ENCODE measurements at places on chromosomes 13 and 19. TPM values are rescaled to one million over a fixed set of nuclear protein-coding genes. Genes with fewer than 3 reads are reported as not detected.

Gene PEG3
- not detected for polyA plus RNA-seq

Gene SYT3
- polyA plus RNA-seq: not detected

Gene ZNF761
- polyA plus RNA-seq: 8.7 TPM

- DNase-seq: no peak
- H3K36me3 ChIP-seq: no peaks in the 10 kb centered on the region
- no peaks in the 10 kb centered on the region for H3K4me1 ChIP-seq
- no peaks in the 10 kb centered on the region for H3K27me3 ChIP-seq
Measured at GRCh38 chr13:84263354-84264069, 381.2 kb upstream of the SLITRK1 start.

DNA sequence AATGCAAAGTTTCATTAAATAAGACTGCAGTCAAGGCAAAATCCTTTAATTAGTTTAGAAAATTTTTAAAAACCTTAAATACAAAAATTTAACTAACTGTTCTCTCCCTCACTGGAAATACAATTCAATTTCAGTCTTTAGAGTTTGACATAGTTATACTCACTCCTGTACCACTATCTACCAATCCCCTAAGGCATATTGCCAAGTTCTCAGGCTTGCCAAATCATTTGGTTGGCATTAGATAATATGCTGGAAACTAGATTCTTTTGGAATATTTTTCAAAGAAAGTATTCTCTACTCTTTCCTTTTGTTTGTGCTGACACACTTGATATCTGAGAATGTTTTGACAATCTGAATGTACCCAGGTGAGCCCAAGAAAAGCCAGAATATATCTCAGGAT, 77.2 kb downstream of the TSC22D1 start:
- H3K4me1 ChIP-seq: no peaks in the 10 kb centered on the region
- no peak for DNase-seq
- H3K4me3 ChIP-seq: no peak overlapping the region
- no peaks in the 10 kb centered on the region for H3K36me3 ChIP-seq

GRCh38 chr13:46119883-46120614, 15.2 kb upstream of the CPB2 start:
- no peak for DNase-seq
- H3K4me1 ChIP-seq: peaks cover 14% of the 10 kb centered on the region

DNA sequence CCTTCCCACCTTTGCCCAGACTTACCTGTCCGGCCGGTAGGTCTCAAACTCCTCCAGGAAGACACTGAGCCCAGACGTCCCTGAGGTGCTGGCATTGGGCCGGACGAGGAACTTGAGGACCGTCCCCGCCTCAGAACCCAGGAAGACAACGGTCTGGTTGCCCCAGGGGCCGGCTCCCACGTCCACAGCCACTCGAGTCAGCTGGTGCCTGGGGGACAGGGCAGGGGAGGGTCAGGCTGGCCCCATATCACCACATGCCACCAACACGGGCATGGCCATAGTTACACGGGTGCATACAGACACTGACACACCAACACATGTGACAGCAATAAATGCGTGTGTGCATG, 8.4 kb upstream of the LRG1 start:
- DNase-seq: no peak
- H3K27me3 ChIP-seq: no peaks in the 10 kb centered on the region
- H3K27ac ChIP-seq: no peak overlapping the region
- H3K4me3 ChIP-seq: no peak overlapping the region

DNA sequence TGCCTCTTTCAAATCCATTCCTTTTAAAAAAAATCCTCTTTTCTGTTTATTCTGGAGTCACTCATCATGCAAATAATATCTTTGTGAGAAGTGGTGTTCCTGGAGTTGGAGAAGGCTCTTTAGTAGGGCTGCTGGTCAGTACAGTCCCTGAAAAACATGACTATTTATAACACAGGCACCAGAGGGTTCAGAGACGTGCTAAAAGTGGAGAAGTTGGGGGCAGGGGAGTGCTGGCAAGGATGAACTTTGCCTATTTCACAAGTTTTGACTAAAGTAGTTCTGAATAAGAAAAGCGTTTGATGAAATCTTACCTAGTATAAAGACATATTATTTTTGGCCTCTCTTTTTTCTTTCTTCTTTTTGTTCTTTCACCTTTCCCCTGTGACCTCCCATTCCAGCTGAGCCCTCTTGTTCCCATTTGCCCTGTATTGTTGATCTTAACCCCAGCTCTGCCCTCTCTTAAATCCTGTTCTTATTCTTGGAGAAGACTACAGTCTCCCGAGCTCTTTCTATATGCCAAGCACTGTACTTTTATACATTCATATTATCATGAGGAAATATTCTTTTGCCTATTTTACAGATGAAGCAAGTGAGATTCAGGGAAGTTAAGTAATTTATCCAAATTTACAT, 129.1 kb downstream of the TM9SF2 start:
- H3K27ac ChIP-seq: no peak overlapping the region
- no peaks in the 10 kb centered on the region for H3K4me1 ChIP-seq
- H3K36me3 ChIP-seq: no peaks in the 10 kb centered on the region
- no peak overlapping the region for H3K4me3 ChIP-seq

GRCh38 chr19:43782311-43782660, 1.5 kb upstream of the KCNN4 start:
- peaks cover 72% of the 10 kb centered on the region for H3K4me1 ChIP-seq
- DNase-seq: no peak
- H3K27me3 ChIP-seq: no peaks in the 10 kb centered on the region
- H3K4me3 ChIP-seq: peak overlapping the region; percentile 75
- H3K36me3 ChIP-seq: no peaks in the 10 kb centered on the region

GRCh38 chr19:56765137-56765536, 75.4 kb downstream of the PEG3 start:
- H3K36me3 ChIP-seq: no peaks in the 10 kb centered on the region
- no peak overlapping the region for H3K4me3 ChIP-seq
- no peak for DNase-seq
- H3K27ac ChIP-seq: no peak overlapping the region

DNA sequence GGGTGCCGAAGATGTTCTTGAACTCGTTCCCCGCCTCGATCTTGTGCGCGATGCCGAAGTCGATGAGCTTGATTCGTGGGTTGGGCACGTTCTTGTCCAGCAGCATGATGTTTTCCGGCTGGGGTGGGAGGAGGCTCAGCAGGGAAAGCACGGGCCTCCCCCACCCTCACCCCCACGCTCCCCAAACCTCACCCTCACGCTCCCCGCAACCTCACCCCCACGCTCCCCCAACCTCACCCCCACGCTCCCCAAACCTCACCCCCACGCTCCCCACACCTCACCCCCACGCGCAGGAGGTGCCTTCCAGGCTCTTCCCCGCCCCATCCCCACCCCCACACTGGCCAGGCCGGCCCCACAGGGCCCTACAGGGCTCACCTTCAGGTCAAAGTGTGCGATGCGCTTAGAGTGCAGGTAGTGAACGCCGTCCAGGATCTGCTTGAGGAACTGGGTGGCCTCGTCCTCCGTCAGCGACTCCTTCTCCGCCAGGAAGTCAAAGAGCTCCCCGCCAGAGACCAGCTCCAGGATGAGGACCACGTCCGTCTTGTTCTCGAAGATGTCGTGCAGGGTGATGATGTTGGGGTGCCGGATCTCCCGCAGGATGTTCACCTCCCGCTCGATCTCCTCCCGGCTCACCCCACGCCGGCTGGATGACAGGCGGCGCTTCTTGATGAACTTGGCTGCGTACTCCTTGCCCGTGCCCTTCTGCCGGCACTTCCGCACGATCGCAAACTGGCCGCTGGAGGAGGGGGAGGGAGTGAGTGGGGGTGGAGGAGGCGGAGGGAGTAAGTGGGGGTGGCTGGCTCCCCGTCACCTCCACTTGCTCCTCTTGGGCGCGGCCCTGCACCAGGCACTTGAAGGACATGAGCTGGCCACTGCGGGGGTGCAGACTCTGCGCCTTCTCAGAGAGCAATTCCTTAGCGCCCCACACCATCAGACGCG, 6.4 kb downstream of the DAPK3 start:
- no peaks in the 10 kb centered on the region for H3K27me3 ChIP-seq
- H3K4me1 ChIP-seq: peaks cover 7% of the 10 kb centered on the region
- no peak overlapping the region for H3K4me3 ChIP-seq
- no peak for DNase-seq
- H3K27ac ChIP-seq: no peak overlapping the region

All from CD4-positive, CD25-positive, alpha-beta regulatory T cell (primary cell).